Heart left ventricle (tissue), 16 donors: ENCODE measurements at places on chromosomes 2 and 18. TPM values are rescaled to one million over a fixed set of nuclear protein-coding genes. Genes with fewer than 3 reads are reported as not detected.

- peak; percentile 66 for DNase-seq
- H3K4me3 ChIP-seq: no peak overlapping the region
- H3K27ac ChIP-seq: no peak overlapping the region
- H3K36me3 ChIP-seq: peaks cover 5% of the 10 kb centered on the region
Measured at GRCh38 chr2:169528271-169528701, 18.8 kb downstream of the KLHL41 start.

GRCh38 chr18:8831531-8831930, 126.2 kb downstream of the MTCL1 start:
- no peak for DNase-seq
- H3K36me3 ChIP-seq: no peaks in the 10 kb centered on the region
- no peak overlapping the region for H3K4me3 ChIP-seq
- H3K27ac ChIP-seq: no peak overlapping the region

- H3K27ac ChIP-seq: no peak overlapping the region
- no peaks in the 10 kb centered on the region for H3K36me3 ChIP-seq
- no peak for DNase-seq
- H3K4me3 ChIP-seq: no peak overlapping the region
Measured at GRCh38 chr2:25833566-25833965, 44.7 kb downstream of the ASXL2 start.

- H3K4me3 ChIP-seq: no peak overlapping the region
- H3K27me3 ChIP-seq: no peaks in the 10 kb centered on the region
- H3K36me3 ChIP-seq: no peaks in the 10 kb centered on the region
- H3K4me1 ChIP-seq: no peaks in the 10 kb centered on the region
- H3K27ac ChIP-seq: no peak overlapping the region
Measured at GRCh38 chr18:41744421-41745030, 210.5 kb upstream of the PIK3C3 start.

- no peak overlapping the region for H3K4me3 ChIP-seq
- no peaks in the 10 kb centered on the region for H3K27me3 ChIP-seq
- H3K36me3 ChIP-seq: no peaks in the 10 kb centered on the region
- H3K27ac ChIP-seq: no peak overlapping the region
- H3K4me1 ChIP-seq: no peaks in the 10 kb centered on the region
Measured at GRCh38 chr2:197378494-197379307, 56.1 kb downstream of the SF3B1 start.

DNA sequence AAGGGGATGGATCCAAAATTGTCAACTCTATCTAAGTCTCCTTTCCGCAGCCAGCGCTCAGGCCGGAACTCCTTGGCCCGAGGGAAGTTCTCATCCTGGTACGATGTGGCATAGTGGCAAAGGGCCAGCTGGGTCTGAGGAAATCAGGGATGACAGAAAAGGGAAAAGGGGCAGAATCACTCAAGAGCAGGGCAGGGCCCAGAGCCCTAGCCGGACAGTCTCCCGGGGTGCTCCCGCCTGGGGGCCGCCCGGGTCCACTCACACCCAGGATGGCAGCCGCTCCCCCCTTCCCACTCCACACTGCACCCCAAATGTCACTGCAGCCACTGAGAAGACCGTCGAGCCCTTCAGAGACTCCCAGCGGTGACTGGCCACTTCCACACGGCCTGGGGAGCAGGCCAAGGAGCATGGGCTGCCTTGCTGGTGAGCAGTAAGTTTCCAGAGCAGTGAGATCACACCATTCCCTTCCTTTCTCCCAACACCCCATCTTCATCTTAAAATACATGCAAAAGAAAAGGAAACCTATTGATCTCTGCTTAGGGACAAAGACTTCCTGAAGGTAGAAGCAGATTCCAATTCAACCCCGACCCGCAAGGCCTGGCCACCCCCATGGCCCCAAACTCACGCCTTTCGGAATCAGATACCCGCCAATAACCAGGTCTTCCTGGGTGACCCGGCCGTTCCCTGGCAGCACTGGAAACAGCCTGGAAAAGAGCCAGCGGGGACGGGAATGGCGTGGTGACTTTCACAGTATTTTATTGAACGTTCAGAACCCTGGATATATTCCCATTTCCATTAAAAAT, 26.7 kb downstream of the CYP27C1 start:
- no peak for DNase-seq
- H3K36me3 ChIP-seq: no peaks in the 10 kb centered on the region
- no peaks in the 10 kb centered on the region for H3K27me3 ChIP-seq
- no peaks in the 10 kb centered on the region for H3K4me1 ChIP-seq

GRCh38 chr2:38154395-38154794, 78.4 kb upstream of the CYP1B1 start:
- peak overlapping the region; percentile 71 for H3K27ac ChIP-seq
- no peak for DNase-seq
- no peaks in the 10 kb centered on the region for H3K36me3 ChIP-seq
- no peaks in the 10 kb centered on the region for H3K4me1 ChIP-seq
- H3K4me3 ChIP-seq: no peak overlapping the region

- H3K4me1 ChIP-seq: no peaks in the 10 kb centered on the region
- H3K4me3 ChIP-seq: no peak overlapping the region
- H3K27ac ChIP-seq: no peak overlapping the region
- H3K36me3 ChIP-seq: no peaks in the 10 kb centered on the region
Measured at GRCh38 chr18:10170375-10170774, 256.6 kb downstream of the VAPA start.

- DNase-seq: no peak
- no peaks in the 10 kb centered on the region for H3K4me1 ChIP-seq
- H3K4me3 ChIP-seq: no peak overlapping the region
- peaks cover 7% of the 10 kb centered on the region for H3K27me3 ChIP-seq
- H3K36me3 ChIP-seq: no peaks in the 10 kb centered on the region
Measured at GRCh38 chr18:24831871-24832665, 371.6 kb downstream of the HRH4 start.

DNA sequence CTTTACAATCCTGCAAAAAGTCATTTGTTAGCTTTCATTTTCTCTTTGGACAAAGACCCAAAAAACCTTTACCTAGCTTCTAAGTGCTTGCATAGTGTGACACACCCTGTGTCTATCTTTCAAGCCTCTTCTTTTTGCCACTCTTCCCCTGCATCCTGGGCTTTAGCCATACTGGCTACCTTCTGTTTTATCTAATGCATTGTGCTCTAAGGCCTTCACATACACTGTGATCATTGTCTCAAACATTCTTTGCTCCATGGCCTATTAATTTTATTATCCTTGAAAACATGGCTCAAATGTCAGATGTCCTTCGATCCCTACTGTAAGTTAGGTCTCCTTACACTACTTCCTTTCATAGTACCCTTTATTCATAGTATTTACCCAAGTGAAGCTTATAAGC, 84.4 kb downstream of the PIK3C3 start:
- no peak overlapping the region for H3K4me3 ChIP-seq
- DNase-seq: no peak
- no peak overlapping the region for H3K27ac ChIP-seq
- H3K36me3 ChIP-seq: no peaks in the 10 kb centered on the region
- no peaks in the 10 kb centered on the region for H3K4me1 ChIP-seq

GRCh38 chr18:27202741-27203140, 17.6 kb upstream of the CHST9 start:
- H3K27ac ChIP-seq: no peak overlapping the region
- DNase-seq: no peak
- no peaks in the 10 kb centered on the region for H3K27me3 ChIP-seq
- no peak overlapping the region for H3K4me3 ChIP-seq
- no peaks in the 10 kb centered on the region for H3K36me3 ChIP-seq

DNA sequence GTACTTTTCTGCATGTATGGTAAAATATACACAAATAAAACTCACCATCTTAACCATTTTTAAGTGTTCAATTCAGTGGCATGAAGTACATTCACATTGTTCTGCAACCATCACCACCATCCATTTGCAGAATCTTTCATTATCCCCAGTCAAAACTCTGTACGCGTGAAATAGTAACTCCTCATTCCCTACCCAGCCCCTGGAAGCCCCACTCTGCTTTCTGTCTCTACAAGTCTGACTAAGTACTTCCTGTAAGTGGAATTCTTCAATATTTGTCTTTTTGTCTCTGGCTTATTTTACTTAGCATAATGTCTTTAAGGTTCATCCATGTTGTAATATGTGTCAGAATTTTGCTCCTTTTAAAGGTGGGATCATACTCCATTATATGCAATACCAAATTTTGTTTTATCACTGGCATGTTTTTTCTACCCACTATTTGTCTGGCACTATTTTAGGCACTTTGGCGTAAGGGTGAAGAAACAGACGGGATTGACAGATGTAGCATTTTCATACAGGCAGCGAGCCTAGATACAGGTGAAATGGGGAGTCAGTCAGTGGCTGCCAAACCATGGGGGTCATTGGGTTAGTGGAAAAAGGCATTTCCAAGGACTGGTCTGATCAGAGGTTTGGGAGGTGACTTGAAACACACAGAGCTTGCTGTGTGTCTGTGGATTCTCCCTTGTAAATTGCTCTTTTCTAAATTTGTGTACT, 163.2 kb upstream of the MYCN start:
- peaks cover under 1% of the 10 kb centered on the region for H3K27me3 ChIP-seq
- H3K4me1 ChIP-seq: no peaks in the 10 kb centered on the region
- H3K27ac ChIP-seq: no peak overlapping the region
- no peak overlapping the region for H3K4me3 ChIP-seq

DNA sequence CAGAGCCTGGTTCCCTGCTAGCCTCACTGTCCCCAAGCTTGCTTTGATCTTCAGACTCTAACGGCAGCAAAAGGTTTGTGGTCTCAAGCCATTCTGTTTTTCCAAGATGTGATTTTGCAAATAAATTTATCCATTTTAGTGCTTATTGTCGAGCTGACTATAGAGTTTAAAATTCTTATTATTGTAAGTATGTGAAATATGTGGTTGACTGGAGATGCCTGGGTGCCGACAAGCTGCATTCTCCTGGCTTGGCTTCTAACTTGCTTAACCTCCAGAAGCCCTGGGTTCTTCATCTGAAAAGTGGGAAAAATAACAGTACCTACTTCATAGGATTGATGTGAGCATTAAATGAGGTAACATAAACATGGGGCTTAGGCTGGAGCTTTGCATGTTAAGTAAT, 9.9 kb upstream of the EDAR start:
- no peaks in the 10 kb centered on the region for H3K4me1 ChIP-seq
- H3K4me3 ChIP-seq: no peak overlapping the region
- no peak overlapping the region for H3K27ac ChIP-seq
- no peaks in the 10 kb centered on the region for H3K36me3 ChIP-seq

DNA sequence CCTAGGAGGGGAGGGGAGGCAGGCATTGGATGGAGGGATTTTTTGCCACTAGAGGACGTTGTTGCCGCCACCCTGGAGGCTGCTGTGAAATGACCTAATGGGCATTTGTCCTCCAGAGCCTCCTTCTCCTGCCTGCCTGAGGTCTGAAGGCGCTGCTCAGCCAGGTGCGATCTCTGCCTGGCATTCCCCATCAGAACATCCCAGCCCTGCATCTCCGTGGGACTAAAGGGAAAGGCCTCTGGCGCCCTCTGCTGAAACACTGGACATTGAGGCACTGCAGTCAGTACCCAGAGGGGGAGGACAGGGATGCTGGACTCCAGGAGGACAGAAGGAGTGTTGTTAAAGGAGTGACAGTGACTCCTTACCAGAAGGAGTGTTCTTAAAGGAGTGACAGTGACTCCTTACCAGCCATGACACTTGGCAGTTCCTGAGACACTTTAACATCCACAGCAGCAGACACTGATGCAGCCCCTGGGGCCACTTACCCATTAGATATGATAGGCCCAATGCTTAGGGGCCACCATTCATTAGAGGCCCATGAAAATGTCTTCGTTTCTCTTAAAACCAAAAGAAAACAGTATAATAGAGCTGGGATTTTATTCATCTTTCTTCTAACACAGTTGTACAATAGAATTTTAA, 17.0 kb downstream of the THNSL2 start:
- no peak overlapping the region for H3K27ac ChIP-seq
- DNase-seq: no peak
- H3K4me3 ChIP-seq: no peak overlapping the region
- no peaks in the 10 kb centered on the region for H3K27me3 ChIP-seq

DNA sequence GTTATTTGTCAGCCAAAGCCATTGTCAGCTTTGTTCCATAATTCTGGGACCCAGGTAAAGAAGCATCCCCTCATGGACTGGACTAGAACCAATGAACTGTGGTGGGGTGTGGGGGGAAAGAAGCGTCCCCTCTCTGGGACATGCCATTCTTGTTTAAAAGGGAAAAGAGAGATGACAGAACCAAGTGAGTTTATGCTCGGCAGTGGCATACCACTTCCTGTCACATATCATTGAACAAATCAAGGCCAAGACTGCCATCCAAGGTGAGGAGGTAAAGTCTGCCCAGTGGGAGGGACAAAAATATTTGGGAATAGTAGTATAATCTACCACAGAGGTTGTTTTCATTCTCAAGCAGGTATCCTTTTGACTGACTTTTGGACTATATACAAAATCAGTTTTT, 4.7 kb upstream of the GLS start:
- no peak overlapping the region for H3K4me3 ChIP-seq
- no peaks in the 10 kb centered on the region for H3K36me3 ChIP-seq
- H3K27me3 ChIP-seq: no peaks in the 10 kb centered on the region
- peaks cover 41% of the 10 kb centered on the region for H3K4me1 ChIP-seq
- DNase-seq: no peak

- no peak for DNase-seq
- no peaks in the 10 kb centered on the region for H3K4me1 ChIP-seq
- H3K27ac ChIP-seq: no peak overlapping the region
Measured at GRCh38 chr2:163210430-163210918, 371.9 kb upstream of the KCNH7 start.

DNA sequence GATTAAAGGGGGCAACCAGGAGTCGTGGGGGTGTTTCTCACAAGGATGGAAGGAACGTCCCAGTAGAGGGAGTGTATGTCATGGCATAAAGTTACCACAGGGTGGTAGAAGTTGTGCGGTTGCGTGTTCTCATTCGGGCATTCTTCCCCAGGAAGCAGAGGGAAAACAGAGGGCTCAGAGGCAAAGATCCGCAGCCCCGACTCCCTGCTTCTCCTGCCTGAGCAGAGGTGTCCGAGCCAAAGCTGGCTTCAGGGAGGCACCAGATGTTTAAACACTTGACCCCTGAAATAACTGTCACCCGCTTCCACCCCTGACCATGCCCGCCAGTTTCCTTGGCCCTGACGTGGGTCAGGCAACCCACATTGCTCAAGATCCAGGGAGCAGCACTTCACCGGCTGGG, 83.7 kb downstream of the EN1 start:
- no peaks in the 10 kb centered on the region for H3K36me3 ChIP-seq
- peaks cover 50% of the 10 kb centered on the region for H3K27me3 ChIP-seq
- no peak for DNase-seq

DNA sequence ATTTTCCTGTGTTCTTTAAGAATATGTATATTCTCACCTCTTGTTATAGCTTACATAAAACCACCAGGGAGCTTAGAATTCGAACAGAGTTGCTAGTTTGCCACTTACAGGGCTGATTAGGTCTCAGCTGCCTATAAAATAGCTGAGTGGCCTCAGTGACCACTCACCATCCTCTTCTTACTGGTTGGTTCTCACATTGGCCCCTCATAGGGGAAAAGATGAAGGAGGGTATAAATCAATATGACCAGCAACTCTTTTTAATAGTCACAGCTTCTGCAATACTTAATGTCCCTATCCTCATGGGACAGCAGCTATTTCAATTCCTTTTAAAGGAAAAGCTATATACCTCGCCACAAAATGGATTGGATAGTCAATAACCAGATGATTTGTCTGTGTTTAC, 199.4 kb upstream of the CDH20 start:
- H3K4me3 ChIP-seq: no peak overlapping the region
- no peaks in the 10 kb centered on the region for H3K27me3 ChIP-seq
- no peaks in the 10 kb centered on the region for H3K4me1 ChIP-seq
- no peaks in the 10 kb centered on the region for H3K36me3 ChIP-seq

Gene HOXD10
- not detected for total RNA-seq

Gene FRZB
- 5.5 TPM for total RNA-seq

Gene GNLY
- total RNA-seq: 2.1 TPM

Gene LYPD6B
- not detected for total RNA-seq

Gene LDLRAD4
- total RNA-seq: 29.6 TPM

Gene ZNF804A
- total RNA-seq: not detected

Gene HOXD3
- 1.4 TPM for total RNA-seq

Gene POTEC
- total RNA-seq: not detected

Gene DNAH6
- total RNA-seq: 0.22 TPM

Gene R3HDM1
- total RNA-seq: 24.3 TPM

Gene EHD3
- total RNA-seq: 17.5 TPM

Gene CCDC148
- total RNA-seq: 1.2 TPM

Gene TMEM150A
- 9.5 TPM for total RNA-seq

Gene IL1R1
- 16.7 TPM for total RNA-seq
